ENCODE measurements at places on chromosomes 2 and 18. TPM values are rescaled to one million over a fixed set of nuclear protein-coding genes. Genes with fewer than 3 reads are reported as not detected.

GRCh38 chr2:227480528-227480927 lies 8.6 kb downstream of the AGFG1 start:
- H3K27ac ChIP-seq = no peak overlapping the region
- no peaks in the 10 kb centered on the region for H3K4me1 ChIP-seq
- H3K27me3 ChIP-seq = no peaks in the 10 kb centered on the region
- H3K36me3 ChIP-seq = 0 out of 2 replicates have a peak, but pooled peaks cover 4% of the 10 kb centered on the region
- no peak for DNase-seq

DNA sequence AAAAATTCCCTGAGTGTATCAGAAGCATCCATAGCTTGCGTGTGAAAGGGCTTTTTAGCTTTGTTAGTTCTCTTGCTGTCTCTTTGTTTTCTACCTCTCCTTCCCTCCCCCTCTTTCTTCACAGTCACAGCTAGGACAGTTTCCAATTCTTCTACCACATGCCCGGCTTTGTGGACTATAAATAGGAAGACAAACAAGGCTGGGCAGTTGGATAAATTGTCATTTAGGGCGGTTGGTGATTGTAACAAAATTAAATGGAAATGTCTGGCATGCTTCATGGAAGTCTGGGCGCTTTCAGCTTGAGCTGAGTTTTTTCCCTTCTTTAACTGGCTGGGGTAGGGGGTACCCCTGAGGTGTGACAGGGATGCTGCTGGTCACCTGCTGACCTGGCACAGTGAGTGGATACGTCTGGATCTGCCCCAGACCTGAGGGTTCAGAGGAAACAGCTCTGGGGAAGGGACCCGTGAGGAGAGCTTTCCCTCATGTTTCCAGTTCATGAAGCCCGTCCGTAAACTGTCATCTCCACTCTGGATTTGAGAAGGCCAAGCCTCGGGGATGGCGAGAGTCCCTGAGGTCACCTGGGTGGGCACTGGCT lies 29.0 kb upstream of the GIGYF2 start:
- no peak overlapping the region for H3K4me3 ChIP-seq
- H3K27ac ChIP-seq = peak overlapping the region; percentile 25
- no peak for DNase-seq
- no peaks in the 10 kb centered on the region for H3K27me3 ChIP-seq
- H3K4me1 ChIP-seq = peaks cover 16% of the 10 kb centered on the region

DNA sequence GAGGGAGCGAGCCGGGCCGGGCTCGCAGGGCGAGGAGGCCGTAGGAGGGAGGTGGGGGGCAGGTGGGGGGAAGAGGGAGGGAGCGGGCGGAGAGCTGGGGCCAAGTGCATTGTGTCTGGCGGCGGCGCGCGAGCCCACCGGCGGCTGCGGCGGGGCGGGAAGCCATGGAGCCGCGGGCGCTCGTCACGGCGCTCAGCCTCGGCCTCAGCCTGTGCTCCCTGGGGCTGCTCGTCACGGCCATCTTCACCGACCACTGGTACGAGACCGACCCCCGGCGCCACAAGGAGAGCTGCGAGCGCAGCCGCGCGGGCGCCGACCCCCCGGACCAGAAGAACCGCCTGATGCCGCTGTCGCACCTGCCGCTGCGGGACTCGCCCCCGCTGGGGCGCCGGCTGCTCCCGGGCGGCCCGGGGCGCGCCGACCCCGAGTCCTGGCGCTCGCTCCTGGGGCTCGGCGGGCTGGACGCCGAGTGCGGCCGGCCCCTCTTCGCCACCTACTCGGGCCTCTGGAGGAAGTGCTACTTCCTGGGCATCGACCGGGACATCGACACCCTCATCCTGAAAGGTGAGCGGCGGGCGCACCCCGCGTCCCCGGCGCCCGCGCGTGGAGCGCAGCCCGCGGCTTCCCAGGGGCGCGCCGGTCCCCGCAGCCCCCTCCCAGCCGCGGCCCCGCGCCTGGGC lies at the start of gene TMEM178A:
Gene TMEM178A, plus strand, starts transcription at position 107 of the 680 bp plus-strand sequence. Its CDS starts 58 bp downstream, at position 165.
- peak within 1 kb of the TSS; percentile 41 for H3K4me3 ChIP-seq
- DNase-seq = no peak
- H3K27ac ChIP-seq = no peak within 1 kb of the TSS
- H3K36me3 ChIP-seq = no peaks in the 10 kb centered on the region
- peaks cover 35% of the 10 kb centered on the region for H3K27me3 ChIP-seq

DNA sequence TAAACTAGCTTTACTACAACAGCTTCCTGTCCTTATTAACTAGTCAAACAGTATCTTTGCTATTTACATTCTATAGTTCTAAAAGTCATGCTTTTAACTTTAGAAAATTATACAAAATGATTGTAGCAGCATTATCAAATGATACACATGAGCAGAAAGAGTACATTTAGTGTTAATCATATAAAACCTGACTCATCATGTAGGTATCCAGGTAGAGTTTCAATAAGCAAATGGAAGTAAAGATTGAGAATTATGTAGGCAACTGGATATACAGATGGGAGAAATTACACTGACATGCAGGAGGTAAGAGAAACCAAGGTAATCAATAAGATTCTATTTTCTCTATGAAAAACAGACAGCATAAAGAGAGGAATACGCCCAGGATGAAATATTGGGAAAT lies 33.8 kb downstream of the TRIP12 start:
- H3K27ac ChIP-seq = no peak overlapping the region
- H3K27me3 ChIP-seq = no peaks in the 10 kb centered on the region
- no peak overlapping the region for H3K4me3 ChIP-seq
- no peaks in the 10 kb centered on the region for H3K4me1 ChIP-seq

DNA sequence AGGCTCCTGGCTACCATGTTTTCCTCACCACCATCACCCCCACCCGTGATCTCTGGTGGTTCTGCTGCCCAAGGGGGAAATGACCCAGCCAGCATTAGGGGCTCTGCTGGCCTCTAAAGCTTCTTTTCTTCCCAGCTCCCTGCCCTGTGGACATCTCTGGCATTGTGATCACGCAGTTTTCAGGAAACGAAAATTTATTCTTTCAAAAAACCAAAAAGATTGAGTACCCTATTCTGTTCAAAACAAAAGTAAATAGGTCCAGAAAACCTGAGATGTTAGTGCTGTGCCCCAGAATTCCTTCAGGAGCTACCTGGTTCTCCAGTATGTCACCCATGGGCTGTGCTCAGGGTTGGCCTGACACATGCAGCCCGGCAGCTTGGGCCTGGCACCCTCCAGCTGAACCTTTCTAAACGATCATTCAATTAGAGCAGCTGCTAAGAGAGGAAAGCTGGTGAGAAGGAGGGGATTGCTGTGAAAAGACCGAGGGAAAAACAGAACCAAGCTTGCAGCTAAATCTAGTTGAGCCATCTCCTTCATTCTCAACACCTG lies 157.5 kb downstream of the MGAT5 start:
- H3K4me3 ChIP-seq = no peak overlapping the region
- H3K4me1 ChIP-seq = peaks cover 21% of the 10 kb centered on the region
- no peaks in the 10 kb centered on the region for H3K36me3 ChIP-seq
- H3K27ac ChIP-seq = no peak overlapping the region
- DNase-seq = no peak

DNA sequence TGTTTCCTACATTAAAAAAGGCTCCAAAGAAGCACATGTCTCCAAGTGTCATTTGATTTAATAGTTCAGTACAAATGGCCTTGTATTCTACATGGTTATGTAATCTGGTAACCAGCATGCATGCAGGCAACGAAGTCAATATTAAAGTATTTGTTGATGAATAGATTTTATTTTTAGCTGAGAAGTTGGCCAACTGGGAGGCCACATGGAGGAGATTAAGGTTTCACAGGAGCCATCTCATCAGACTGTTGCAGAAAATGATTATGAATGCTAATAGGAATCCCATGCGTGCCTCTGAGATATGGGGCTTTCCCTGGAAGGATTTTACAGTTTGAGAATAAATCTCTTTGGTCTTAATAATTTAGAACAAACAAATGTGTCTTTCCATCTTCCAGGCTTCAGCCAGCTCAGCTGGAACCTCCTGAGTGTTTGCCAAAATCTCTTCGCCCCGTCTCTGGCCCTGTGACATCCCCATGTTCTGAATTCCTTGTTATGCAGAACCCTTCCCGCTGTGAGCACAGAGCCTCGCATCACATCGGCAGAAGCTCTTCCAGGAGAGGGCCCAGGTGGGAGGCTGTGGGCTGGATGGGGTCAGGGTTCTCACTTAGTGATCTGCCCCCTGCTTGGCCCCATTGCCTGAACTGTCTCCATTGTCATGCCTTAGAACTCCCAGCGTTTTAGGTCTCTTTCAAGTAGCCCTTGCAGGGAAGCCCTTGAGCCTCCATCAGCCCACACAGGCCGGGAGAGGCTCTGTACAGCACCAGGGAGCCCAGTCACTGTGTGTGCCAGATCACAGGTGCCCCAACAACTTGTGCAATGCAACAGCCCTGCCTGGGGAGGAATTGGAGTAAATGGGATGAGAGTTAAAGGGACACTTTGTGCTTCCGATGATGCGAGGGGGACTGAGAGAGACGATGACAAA lies 190.5 kb upstream of the TWIST2 start:
- no peaks in the 10 kb centered on the region for H3K27me3 ChIP-seq
- no peaks in the 10 kb centered on the region for H3K4me1 ChIP-seq
- no peak for DNase-seq
- no peak overlapping the region for H3K27ac ChIP-seq
- no peaks in the 10 kb centered on the region for H3K36me3 ChIP-seq

DNA sequence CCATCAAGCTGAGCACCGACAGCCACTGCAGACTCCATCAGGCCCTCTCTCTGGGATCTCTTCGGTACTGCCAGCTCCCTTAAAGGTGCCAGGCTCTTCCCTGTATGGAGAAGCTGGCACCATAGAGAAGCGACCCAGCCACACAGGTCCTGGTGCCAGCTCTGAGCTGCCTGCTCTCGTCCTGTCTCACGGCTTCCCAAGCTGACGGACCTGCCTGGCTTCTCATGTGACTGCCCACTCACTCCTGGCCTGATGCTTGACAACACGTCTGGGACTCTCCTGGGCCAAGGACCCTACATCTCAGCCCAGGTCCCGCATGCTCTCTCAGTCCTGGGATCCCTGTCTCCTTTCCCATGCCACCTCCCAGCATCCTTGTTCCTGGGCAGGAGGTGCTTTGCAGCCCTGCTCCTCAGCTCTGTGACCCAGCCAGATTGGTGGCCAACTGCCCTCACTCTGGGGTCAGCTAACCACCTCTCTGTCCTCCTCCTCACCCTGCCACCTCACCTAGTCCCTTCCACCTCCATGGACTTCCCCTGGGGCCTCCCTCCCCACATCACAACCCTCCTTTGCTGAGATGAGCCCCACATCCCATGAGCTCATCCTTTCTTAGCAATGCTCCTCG lies 12.5 kb upstream of the ATOH8 start:
- peak overlapping the region; percentile 85 for H3K27ac ChIP-seq
- H3K36me3 ChIP-seq = no peaks in the 10 kb centered on the region
- H3K27me3 ChIP-seq = no peaks in the 10 kb centered on the region
- H3K4me3 ChIP-seq = no peak overlapping the region
- DNase-seq = no peak

- peaks cover 8% of the 10 kb centered on the region for H3K36me3 ChIP-seq
- H3K27ac ChIP-seq = peak overlapping the region; percentile 78
- peak overlapping the region; percentile 19 for H3K4me3 ChIP-seq
Measured at GRCh38 chr2:240387669-240388358, 47.6 kb upstream of the GPC1 start.

DNA sequence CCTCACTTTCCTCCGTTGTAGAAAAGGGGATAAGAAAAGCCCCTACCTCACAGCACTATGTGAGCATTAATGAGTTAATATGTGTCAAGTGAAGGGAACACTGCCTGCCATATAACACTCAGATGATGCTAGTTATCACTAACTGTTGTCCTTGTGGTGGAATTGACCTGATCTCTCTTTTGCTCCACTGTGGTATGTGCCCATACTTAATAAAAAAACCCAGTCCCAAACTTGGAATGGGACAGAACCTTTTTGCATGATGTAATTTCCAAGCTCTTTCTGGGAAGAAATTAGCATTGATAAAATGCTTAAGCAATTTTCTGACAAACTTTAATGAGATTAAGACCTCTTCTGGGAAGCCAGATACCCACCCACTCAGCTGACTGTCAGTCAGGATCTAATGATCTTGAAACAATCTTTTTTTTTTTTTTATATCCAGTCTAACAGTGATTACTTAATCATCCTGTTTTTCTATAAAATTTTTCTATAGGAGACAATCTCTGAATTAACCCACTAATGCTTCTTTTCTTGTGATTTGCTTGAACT lies 158.7 kb downstream of the ZBTB7C start:
- DNase-seq = no peak
- H3K27ac ChIP-seq = no peak overlapping the region
- H3K4me3 ChIP-seq = no peak overlapping the region
- no peaks in the 10 kb centered on the region for H3K4me1 ChIP-seq
- peaks cover 6% of the 10 kb centered on the region for H3K27me3 ChIP-seq

- H3K36me3 ChIP-seq = no peaks in the 10 kb centered on the region
- H3K27me3 ChIP-seq = no peaks in the 10 kb centered on the region
Measured at GRCh38 chr2:240990726-240991377, 7.6 kb upstream of the SNED1 start.

DNA sequence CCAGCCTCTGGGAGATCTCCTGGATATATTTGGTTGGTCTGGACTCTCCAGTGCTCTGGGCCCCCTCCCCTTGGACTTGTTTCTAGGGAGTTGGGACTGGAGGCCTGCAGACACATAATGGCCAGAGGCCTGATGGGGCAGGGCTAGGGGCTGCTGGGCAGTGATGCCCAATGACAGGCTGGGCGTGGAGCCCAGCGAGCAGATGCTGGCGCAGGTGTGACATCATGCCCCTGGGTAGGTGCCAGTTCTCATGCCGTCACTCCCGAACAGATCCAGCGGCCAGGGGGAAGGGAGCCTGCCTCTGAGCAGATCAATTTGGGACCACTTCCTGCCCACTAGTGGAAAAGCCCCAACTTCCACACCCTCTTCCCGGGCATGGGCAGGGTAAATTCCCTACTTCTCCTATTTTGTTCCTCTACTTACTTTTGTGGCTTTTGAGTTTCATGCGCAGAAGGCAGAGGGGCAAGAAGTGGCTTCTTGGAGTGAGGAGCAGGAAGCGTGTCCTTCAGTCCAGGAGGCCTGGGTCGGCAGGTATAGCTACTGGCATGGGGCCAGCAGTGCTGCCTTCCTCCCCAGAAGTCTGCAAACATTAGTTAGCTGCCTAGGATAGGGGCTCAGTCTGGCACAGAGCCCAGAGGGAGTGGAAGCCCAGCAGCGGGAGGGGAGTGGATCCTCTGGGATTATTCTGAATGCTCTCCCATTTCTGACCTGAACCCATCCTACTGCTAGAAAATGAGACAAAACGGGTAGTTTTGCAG lies 6.1 kb downstream of the MPV17 start:
- H3K36me3 ChIP-seq = peaks cover 14% of the 10 kb centered on the region
- peaks cover 13% of the 10 kb centered on the region for H3K4me1 ChIP-seq
- H3K27me3 ChIP-seq = no peaks in the 10 kb centered on the region
- no peak for DNase-seq
- no peak overlapping the region for H3K27ac ChIP-seq

DNA sequence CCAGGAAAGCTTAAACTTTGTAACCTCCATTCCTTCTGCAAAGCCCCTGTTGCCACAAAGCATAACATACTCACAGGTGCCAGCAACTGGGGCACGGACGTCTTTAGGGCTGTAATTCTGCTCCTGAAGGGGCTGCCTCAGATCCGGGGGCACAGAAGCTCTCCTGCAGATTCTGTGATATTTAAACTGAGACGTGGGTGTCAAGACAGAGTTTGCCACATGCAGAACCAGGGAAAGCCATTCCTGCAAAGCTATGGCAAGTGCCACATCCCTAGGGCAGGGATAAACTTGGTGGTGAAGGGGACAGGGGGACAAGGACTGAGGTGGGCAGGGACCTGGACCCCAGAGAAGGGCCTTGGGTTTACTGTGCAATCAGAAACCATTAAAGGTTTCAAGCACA lies 247.2 kb downstream of the EIPR1 start:
- DNase-seq = no peak
- no peak overlapping the region for H3K4me3 ChIP-seq
- H3K27me3 ChIP-seq = no peaks in the 10 kb centered on the region
- no peaks in the 10 kb centered on the region for H3K4me1 ChIP-seq

KYNU gene
- not detected for total RNA-seq

RAB6C gene
- not detected for total RNA-seq

SLC8A1 gene
- total RNA-seq = 20.1 TPM

DPYSL5 gene
- not detected for total RNA-seq

CCDC85A gene
- total RNA-seq = 0.37 TPM

All from SJSA1 (cell line).